ENCODE measurements at places on chromosomes 13 and 19.

- no peak for DNase-seq
Measured at GRCh38 chr19:31095100-31095804, 254.0 kb downstream of the TSHZ3 start.

GRCh38 chr13:24110011-24110410 is 50.5 kb upstream of the SPATA13 start:
- no peak for DNase-seq

DNA sequence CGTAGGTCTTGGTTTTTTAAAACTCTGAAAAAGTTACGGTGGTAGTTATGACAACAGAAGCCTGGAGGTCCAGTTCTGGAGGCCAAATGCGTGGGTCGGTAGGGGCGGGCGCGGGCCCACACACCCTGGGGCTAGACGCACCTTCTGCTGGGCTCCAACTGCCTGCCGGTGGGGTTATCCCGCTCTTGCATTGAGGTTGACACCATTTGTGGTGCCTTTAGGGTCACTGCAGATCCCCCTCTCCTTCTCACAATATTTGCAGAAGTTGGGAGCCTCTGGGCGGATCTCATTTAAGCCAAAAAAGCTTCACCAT is 81.6 kb downstream of the CHST8 start:
- DNase-seq, result no peak

- no peak for DNase-seq
Measured at GRCh38 chr13:46373623-46374022, 13.4 kb downstream of the RUBCNL start.

All from fibroblast of gingiva (primary cell).